ENCODE measurements at places on chromosomes 4 and X.

GRCh38 chrX:15989716-15990115 is 133.6 kb upstream of the GRPR start:
- no peak for DNase-seq

- no peak for DNase-seq
Measured at GRCh38 chr4:150382028-150382427, 199.9 kb upstream of the MAB21L2 start.

DNA sequence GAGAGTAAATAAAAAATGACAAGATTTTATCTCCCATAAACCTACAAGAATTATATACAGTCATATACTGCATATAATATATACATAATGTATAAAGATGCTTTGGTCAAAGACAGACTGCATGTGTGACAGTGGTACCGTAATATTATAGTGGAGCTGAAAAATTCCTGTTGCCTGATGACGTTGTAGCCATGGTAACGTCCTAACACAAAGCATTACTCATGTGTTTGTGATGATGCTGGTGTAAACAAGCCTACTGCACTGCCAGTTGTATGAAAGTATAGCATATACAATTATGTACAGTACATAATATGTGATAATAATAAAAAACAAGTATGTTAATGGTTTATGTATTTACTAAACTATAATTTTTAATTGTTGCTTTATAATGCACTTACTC is 245.2 kb upstream of the CENPE start:
- no peak for DNase-seq

GRCh38 chr4:77232653-77233052 is 75.6 kb downstream of the CCNG2 start:
- no peak for DNase-seq

DNA sequence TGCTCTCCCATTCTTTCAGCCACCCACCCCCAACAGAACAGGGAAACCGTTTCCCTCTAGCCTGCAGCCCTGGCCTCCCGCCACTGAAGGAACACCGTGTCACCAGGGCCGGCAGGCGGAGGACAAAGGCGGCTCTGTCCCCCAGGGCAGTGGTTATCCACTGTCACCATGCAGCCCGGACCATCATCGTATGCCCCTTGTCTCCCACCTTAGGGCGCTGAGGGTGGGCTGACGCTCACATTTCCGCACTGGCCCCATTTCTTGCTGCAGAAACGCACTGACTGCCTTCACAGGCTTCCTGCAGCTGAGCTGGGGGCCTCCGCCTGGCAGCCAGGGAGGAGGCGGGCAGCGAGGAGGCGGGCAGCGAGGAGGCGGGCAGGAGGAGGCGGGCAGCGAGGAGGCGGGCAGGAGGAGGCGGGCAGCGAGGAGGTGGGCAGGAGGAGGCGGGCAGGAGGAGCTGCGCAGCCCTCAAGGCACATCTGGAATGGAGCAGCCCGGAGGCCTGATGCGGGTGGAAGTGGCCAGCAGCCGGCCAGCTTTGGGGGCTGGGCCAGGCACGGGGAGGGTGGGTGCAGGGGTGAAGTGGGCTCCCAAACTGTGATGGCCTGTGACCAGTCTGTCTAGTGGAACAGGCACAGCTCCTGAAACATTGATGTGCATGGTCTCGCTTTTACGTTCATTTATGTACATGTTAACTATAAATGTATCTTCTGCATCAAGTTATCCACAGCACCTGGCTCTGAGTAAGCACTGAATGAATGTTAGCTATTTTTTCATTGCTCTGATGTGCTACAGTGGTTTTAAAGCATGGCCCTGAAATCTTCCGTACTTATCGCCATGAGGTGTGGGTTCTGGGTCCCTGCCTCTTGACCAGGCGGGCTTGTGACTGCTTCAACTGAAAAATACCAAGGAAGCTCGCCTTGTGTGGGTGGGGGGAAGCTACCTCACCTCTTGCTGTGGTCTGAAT is 20.6 kb upstream of the KIAA0232 start:
- DNase-seq = no peak

GRCh38 chrX:18677161-18677869 is 5.4 kb upstream of the RS1 start:
- no peak for DNase-seq

DNA sequence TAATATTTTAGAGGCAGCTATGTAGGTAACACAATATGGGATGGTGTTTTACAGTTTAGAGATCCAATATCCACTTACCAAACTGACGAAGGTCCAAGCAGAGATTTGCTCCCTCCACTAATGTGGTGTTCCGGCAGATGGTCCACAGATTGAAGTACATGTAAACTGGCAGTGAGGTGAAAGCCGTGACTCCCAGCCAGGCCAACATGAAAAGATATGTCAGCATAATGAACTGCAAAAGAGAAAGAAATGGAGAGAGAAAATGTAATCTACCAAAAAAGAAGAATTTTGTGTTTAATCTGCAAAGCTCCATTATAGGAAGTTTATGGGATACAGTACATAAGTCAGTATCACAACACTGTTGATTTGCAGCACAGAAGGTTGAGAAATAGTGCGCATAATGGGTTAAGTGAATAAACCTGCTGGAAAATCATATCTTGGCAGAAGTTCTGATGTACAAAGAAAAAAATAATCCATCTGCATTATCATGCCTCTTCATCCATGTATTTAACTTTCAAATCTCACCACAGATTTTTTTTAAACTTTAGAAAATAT is 160.2 kb downstream of the GPM6A start:
- no peak for DNase-seq

DNA sequence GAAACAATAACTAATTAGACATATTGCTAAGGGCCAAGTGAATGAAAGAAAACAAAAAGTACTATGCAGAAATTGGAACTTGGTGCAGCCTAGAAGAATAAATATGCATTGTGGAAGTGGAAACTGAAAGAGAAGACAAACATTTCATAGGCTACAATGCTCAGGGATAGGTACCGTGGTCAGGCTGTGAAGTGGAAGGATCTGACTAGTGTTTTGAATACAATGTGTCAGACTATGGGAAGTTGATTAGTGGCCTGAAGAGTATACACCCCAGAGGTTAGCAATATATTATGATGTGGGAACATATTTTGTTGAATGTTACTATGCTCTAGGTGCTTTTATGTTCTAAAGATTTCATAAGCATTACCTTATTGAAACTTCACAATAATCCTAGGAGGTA is 36.8 kb downstream of the GPRIN3 start:
- no peak for DNase-seq

DNA sequence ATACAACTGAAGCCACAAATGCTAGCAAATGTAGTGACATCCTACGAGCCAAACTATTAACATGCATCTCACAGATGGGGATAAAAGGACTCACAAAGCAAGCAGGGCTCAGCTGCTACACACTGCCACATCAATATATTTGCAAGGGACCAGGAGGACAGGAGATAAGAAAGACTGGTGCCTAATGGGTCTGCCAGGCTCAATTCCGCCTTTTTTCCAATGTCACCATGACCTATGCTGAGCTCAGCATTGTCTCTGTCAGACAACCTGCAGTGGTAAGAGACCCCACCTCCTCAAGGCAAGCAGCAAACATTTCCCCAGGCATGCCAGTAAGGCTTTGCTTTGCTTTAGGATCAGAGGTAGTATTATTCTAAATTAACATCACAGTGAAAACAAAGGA is 435 bp downstream of the DCX start:
- no peak for DNase-seq

DNA sequence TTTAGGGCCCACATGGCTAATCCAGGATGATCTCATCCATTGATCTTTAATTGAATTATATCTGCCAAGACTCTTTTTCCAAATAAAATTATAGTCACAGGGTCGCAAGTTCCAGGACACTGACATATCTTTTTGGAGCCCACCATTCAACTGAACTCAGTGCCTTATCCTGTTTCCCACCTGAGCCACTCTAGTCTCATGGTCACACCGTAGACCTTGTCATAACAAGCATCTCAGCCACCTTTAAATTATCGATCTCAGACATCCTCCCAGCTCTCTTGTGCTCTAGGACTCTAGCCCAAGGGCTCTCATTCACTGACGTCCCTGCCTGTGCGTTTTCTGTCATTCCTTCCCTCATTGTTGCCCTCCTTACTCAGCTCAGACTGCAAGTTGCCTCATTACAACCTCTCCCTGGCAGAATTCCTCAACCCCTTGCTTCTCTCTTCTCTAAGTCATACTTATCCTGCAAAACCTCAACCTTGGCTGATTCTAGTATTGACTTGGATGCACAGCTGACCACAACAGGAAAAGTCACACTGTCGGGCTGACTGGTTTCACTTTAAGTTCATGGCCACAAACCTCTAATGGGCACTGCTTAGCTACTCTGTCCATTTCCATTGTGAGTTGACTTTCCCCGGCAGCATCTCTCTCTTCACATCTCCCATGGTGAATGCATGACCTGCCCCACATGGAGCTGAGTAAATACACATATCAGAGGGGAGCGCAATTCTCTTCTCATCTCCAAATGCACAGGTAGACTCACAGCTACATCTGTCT is 91.0 kb upstream of the TRIM2 start:
- DNase-seq = no peak

DNA sequence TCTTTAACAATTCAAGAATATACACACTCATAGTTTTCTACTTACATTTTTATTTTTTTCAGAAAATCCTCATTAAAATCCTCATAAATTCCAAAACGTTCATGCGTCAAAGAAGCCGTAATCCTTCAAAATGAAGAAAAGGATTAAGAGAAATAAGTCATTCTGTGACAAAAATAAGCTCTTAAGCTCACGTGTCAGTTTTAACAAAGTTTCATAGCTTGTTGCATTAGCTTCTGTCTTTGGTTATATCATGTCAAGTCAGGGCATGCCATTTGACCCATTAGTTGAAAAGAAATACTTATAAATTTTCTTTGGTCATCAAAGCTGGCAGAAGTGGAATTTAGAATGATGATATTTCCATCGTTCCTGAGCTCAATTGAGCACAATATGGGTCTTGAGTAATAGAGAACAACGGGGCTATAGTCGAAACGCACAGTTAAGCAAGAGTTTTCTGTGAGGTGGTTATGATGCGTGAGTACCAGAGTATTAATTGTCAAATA is 185.2 kb upstream of the CTSO start:
- DNase-seq = no peak

DNA sequence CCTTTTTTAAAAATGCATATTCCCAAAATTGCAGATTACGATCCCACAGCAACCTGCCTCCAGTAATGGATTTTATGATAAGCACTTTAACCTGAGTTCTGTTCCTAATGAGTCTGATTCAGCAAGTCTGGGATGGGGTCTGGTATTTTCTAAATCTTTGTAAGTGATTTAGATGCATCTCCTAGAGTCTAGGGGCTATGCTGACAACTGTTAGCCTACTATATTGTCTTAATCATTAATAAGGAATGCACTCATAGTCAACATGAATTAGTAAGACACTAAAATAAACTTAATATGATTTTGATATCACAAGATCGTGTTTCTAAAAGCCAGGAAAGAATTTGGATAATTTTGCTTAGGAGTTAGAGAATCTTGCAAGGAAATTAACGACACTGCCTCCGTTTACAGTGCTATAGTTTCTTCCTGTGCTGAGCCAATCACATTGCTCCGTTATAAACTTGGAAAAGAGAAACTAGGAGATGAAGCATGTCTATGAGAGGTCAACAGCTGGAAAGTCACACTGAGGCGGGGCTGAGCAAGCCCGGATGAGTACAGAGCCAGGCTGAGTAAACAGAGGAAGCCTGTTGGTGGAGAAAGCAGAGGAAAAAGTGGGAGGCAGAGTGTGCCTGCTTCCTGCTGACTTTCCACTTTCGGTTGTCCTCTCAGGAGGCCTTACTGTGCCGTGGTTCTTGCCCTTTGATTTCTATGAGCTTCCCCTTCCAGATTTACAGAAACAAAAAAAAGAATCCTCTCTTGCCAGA is 5.4 kb downstream of the SCARB2 start:
- no peak for DNase-seq

DNA sequence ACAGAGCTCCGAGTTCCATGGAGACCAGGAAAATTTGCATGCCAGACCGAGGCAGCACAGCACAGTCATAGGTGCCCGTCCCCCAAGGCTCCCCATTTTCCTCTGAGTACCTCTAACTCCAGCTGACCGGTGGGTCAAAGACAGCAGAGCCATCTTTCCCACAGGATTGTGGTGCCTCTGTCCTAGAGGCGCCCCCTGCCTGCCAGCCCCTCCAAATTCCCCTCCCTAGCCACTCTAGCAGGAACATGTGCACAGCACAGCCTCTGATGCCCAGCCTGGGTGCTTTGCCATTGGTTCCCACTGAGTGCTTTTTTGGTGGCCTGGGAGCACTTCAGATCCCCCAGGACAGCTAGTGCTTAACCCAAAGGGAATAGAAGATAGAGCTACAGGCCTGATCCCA is 368.5 kb upstream of the PABPC5 start:
- no peak for DNase-seq

DNA sequence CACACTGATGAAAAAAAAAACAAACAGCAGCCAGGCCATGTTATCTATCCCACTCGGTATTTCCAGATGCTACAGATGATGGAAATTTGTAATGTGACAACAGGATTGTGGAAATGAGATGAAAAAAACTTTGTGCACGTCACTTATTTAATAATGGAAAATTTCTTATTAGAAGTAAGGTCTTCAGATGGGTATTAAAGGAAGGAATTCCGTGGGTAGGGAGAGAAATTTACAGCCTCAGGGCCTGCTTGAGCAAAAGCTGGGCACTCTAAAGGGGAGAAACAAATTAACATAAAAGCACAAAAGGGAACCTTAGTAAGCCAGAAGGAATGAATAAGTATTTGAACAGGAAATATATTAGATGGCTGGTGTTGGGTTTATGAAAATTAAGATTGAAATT is 4.2 kb upstream of the PKD2 start:
- no peak for DNase-seq

DNA sequence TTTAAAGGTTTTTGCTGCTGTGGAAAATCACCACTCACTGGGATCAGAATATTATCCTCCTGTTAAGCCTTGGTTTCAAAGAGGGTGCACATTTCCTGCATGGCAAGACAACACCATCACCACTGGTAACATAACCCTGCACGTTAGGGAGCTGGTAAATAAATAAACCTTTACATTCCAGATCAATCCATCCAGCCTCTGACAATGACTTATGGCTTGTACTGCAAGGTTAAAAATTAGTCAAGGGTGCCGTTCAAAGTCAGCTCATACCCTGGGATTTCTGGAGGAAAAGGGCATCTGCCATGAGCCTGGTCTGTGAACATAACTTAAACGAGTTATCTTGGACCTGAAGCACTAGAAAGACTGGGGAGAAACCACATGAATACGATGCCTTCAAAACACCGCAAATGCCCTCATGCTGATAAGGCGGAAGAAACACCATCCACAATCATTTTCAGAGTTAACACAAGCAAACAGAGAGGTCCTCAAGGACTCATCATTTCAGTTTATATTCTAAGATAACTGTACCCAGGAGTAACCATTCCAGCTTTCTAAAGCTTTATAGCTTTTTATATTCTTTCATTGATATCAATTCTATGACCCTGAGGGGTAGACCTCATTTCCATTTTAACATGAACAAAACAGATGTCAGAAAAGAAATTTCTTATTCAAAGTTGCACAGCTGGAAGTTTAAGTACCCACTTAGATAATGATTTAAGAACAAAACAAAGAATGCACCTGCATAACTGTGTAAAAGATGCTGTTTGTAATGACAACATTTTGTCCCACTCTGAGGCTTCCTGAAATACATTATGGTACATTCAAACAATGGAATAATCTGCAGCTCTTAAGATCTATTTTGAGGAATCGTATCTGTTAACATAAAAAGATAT is 103.1 kb downstream of the NPNT start:
- no peak for DNase-seq

All from activated CD8-positive, alpha-beta memory T cell treated with anti-CD3 and anti-CD28 coated beads for 1 hour (primary cell).